Non-pigmented ciliary epithelial cell (primary cell): ENCODE measurements at places on chromosomes 7 and 10.

DNA sequence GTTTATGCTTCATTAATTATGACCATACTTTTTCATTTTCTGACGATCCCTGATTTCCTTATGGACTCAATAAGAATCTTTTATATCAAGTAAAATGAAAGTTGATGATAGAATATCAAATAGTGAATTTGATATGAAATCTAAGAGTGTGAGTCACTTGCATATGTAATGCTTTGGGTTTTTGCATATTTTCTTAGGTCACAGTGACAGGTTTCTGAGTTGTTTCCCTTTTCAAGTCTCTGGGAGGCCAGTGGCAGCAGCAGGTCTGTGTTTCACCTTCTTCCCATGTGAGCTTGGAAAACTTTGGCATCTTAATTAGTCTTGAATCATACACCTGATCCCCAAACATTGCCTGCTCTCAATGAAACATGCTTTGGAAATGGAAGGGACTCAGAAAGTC, 34.7 kb upstream of the GJD4 start:
- DNase-seq = no peak

GRCh38 chr10:122561792-122562191, 1.2 kb downstream of the DMBT1 start:
- no peak for DNase-seq

DNA sequence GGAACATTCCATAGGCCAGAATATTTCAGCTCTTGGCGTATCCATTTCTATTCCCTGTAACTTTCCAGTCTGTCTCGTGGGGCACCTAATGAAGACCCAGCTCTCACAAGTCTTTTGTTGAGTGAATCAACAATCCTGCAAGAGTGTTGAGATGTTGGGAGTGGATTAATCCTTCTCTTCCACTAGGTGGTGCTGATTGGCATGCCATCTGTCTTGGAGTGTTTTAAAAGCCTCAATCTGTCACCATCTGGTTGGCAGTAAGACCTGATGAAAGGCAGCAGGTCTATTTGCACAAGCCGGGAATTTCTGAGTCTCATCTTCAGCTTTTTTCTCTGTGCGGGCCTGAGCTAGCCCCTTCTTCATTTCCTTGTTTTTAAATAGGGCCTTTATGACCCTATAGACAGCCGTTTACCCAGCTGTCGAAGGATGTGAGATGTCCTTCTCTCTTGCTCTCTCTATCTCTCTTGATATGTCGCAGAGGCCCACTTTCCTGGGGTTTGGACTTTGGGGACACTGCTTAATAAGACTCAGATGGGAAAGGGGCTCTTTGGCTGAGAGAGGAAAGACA, 180.5 kb downstream of the ZNF365 start:
- DNase-seq = no peak

GRCh38 chr7:88151119-88151790, 68.6 kb downstream of the SRI start:
- DNase-seq = no peak

- DNase-seq = no peak
Observed at GRCh38 chr7:45570797-45571196, 3.4 kb upstream of the ADCY1 start.

- DNase-seq = no peak
Observed at GRCh38 chr7:44884621-44885393, 523 bp downstream of the PURB start.

DNA sequence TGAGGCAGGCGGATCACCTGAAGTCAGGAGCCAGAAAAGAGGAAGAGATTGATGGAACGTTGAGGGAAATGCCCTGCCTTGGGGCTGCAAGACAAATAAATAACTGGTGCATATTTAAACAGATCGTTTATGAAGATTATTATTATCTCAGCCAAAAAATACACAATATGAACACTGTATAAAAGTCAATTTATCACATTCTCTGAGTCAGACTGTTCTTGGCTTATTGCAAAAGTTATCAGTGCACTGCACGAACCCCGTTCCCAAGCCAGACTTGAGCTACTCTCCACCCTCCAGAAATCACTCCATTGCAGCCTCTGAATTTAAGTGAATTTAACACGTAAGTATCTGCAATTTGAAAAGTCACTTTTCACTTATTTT, 1.6 kb downstream of the DNMBP start:
- no peak for DNase-seq

- DNase-seq = no peak
Observed at GRCh38 chr7:101411508-101411874, 48.8 kb downstream of the COL26A1 start.

- DNase-seq = no peak
Observed at GRCh38 chr10:97780841-97781617, 9.2 kb upstream of the SFRP5 start.

DNA sequence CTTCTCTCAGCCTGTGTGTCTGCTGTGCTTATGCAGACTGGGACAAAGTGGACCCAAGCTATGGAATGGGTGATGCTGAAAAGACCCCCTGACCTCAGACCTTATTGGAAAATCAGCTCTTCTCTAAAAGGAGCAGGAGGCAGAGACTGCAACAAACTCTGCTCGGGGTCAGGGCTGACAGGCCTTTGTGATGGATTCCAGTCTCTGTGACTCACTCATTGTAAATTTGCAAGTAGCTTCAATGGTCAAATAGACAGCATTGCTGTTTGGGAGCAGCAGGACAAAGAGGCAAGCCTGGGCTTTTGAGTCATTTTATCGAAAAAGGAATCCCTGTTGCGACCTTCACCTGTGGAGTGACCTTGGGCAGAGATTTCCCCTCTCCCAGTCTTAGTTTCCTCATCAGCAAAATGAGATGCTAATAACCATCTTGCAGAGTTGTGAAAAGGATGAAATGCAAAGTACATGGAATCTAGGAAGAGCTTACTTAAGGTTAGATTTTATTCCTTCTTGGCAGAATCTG, 26.1 kb upstream of the GPR26 start:
- DNase-seq = no peak
